ENCODE measurements at places on chromosomes 16 and 17.
A peak's percentile ranks its signal among the peaks of the same experiment; 100 is the strongest.

GRCh38 chr17:74749279-74750038 is 1.0 kb downstream of the NHERF1 start:
- peak; percentile 73 for DNase-seq

DNA sequence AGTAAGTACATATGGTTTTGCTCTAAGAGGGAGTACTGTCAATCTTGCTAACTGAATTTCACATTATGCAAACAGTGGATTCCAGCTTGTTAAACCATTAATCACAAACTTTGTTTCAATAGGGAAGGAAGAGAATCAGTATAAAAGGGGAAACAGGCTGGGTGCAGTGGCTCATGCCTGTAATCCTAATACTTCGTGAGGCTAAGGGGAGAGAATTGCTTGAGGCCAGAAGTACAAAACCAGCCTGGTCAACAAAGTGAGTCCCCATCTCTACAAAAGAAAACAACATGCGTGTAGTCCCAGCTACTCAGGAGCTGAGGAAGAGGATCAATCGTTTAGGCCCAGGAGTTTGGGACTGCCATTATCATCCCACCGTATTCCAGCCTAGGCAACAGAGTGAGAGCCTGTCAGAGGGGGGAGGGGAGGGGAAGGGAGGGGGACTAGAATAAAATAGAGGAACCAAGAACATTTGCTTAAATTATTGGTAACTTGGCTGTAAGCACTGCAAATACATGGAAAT is 65.7 kb downstream of the FBXL20 start:
- no peak for DNase-seq

GRCh38 chr17:19727501-19728078 is 11.2 kb upstream of the SLC47A2 start:
- peak; percentile 71 for DNase-seq

- no peak for DNase-seq
Measured at GRCh38 chr16:23512168-23512695, 1.9 kb upstream of the GGA2 start.

DNA sequence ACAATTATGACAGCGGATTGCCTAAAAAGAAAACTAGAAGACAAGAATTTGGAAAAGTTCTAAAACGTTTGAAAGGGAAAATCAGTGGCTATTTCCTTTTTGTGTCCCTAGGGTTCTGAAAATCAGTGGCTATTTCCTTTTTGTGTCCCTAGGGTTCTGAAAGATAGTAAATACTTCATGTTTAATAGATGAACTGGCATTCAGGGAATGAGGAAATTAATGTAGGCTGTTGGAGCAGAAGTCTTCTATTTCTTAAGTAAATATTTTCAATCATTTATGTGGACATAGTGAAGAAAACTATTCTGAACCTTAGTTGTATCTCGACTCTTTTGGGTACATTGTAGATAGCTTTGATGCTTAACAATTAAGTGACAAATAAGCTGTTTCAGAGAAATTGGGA is 78.9 kb downstream of the SHISA6 start:
- no peak for DNase-seq

- DNase-seq, result no peak
Measured at GRCh38 chr17:32569171-32570080, 82.6 kb downstream of the CDK5R1 start.

- DNase-seq, result no peak
Measured at GRCh38 chr17:61248399-61248798, 151.2 kb upstream of the TBX2 start.

DNA sequence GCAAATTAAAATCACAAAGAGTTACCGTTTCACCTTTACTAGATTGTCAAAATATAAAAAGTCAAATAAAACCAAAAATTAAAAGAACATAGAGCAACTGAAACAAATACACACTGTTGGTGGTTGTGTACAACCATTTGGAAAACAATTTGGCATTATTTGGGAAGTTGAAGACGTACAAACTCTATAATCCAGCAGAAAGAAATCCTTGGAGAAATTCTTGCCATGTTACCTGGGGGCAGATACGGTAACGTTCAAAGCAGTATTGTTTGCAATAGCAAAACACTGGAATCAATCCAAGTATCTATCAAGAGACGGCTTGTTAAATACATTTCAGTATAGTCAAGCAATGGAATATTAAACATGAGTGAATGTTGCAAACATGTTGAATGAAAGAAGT is 56.7 kb downstream of the TBX4 start:
- DNase-seq, result no peak

DNA sequence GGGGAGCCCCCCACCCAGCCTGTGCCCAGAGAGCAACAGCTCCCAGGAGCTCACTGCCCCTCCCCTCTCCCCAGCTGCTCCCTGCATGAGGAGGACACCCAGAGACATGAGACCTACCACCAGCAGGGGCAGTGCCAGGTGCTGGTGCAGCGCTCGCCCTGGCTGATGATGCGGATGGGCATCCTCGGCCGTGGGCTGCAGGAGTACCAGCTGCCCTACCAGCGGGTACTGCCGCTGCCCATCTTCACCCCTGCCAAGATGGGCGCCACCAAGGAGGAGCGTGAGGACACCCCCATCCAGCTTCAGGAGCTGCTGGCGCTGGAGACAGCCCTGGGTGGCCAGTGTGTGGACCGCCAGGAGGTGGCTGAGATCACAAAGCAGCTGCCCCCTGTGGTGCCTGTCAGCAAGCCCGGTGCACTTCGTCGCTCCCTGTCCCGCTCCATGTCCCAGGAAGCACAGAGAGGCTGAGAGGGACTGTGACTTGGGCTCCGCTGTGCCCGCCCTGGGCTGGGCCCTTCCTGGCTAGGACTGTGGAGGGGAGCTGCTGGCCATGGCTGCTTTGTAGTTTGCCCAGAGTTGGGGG is 584 bp downstream of the TCAP start:
- no peak for DNase-seq

GRCh38 chr16:2777231-2777902 is at the start of gene ELOB:
Gene ELOB, minus strand, starts transcription at chr16:2777280. Its CDS starts 41 bp downstream, at chr16:2777239.
- peak; percentile 68 for DNase-seq

GRCh38 chr17:78258323-78259191 is 27.1 kb downstream of the TMEM235 start:
- peak; percentile 34 for DNase-seq

DNA sequence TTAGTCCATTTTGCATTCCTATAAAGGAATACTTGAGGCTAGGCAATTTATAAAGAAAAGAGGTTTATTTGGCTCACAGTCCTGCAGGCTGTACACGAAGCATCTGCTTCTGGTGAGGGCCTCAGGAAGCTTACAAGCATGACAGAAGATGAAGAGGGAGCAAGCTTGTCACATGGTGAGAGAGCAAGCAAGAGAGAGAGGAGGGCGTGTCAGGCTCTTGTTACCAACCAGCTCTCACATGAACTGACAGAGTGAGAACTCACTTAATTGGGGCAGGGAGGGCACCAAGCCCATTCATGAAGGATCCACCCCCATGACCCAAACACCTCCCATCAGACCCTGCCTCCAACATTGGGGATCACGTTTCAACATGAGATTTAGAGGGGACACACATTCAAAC is 1.6 kb downstream of the CHCT1 start:
- no peak for DNase-seq

- peak; percentile 19 for DNase-seq
Measured at GRCh38 chr17:45705123-45706009, 78.8 kb upstream of the CRHR1 start.

DNA sequence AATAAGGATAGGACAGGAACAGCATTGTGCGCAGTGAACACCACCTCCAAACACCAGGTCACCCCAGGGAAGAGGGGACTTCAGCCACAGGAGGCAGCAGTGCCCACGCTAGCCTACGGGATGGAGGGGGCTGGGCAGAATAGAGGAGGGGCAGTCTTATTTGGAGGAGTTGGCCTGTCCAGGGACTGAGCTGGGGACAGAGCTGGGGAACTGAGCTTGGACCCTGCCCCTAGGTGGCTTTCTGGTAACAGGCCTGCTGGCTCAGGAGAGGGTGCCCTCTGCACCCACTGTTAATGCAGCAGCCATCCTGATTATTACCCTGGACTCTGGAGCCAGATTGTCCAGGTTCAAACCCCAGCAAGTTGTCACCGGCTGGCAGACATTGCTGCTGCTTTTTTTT is 9.3 kb downstream of the CCDC102A start:
- DNase-seq, result no peak
